Left renal cortex interstitium (tissue), 4 donors: ENCODE measurements at places on chromosomes 11 and 22.

- no peak for DNase-seq
These were observed 113.7 kb downstream of the FEZ1 start for GRCh38 chr11:125382314-125382791.

- DNase-seq: no peak
These were observed 105.0 kb upstream of the SESN3 start for GRCh38 chr11:95335989-95336388.

GRCh38 chr11:72652873-72653630 is 21.2 kb downstream of the PDE2A start:
- DNase-seq: no peak

GRCh38 chr11:122103321-122103720 is 12.7 kb downstream of the BLID start:
- no peak for DNase-seq

- DNase-seq: no peak
These were observed 1.9 kb upstream of the KDM2A start for GRCh38 chr11:67117176-67117575.

- no peak for DNase-seq
These were observed 34.8 kb downstream of the EFCAB6 start for GRCh38 chr22:43777286-43777685.

DNA sequence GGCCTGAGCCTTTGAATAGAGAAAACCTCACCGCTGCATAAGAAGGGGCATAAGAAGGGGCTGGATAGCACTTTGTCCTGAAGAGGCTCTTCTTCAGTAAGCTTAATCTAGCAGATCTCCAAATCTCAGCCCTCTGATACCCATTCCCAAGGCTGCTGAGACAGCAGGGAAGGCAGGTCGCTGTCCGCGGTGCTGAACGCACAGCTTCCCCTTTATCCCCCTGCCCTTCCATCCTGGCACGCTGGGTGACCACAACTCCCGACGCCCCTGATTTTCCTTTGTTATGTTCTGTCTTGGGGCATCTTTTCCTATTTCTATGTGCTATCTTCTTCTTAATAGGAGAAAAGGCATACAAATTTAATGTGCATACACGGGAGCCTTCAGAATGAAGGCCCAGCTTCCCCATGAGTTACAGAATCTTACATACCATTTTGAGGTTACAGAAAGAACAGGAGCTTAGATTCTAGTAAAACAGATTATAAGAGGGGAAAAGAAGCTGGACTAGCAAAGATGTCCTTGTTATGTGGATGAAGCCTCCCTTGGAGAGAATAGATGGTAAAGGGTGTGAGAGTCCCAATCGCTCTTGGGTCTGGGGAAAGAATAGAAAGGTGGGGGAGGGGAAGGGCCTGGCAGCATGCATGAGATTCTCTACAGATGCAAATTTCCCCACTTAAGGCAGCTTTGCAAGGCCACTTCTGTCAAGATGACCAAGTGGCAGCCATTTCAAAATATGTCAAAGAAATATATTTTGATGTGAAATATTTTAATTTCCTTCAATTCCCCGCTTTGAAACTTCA is 5.7 kb upstream of the SULT4A1 start:
- DNase-seq: peak; percentile 76

GRCh38 chr11:63909591-63910506 is 7.1 kb downstream of the RCOR2 start:
- DNase-seq: no peak

DNA sequence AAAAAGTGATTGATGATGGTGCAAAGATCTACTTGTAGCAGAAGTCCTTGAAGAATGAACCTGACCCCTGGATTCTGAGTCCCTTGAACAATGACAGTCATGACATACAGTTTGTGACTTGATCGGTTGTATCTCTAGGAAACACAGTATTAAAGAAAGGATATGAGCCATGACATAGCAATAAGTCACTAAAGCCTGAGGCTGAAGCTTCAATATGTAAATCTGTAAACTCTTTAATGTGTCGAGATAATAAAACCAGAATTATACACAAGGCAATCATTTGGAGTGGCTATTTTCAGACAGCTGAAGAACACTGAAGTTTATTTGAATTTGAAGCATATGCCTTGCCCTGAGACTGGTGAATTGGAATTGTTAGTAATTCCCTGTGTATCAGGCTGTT is 911.5 kb upstream of the RAG2 start:
- no peak for DNase-seq

DNA sequence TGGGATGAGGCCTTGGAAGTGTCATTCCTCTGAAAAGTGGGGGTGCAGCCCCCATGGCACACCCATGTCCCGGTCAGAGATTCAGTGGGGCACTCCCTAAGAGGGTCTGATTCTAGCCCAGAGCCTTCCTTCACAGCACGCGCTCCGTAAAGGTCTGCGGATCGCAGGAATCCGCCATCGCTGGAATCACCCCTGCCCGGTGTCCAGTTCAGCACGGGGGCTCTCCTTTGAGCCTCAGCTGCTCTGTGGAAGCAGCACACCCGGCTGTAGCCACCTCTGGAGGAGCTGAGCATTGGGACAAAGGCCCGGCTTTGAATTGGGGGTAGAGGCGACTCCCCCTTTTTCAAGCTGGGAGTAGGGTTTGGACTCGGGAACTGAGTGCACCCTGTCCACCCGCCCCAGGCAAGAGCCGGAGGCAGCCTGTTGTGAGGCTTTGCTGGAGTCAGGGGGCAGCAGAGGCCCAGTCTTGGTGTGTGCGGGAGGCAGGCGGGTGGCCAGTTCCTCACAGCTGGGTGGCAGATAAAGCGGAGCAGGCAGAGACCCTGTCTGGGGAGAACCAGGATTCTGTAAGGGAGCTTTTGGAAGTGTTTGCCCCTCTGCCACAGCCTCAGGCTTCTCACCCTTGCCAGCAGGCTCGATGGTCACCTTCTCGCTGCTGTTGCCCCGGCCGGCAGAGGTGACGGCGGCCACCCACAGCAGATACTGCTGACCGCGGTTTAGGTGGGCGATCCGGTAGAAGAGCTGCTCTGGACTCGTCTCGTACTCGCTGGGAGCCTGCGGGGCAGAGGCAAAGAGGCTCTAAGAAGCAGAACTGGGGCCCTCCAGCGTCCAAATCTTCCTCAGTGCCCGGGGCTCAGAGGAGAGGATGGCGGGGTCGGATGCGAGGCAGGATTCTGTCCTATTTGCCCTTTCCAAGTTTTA is 115.9 kb downstream of the CEP164 start:
- DNase-seq: peak; percentile 34

GRCh38 chr11:86087256-86087655 is 18.4 kb upstream of the PICALM start:
- DNase-seq: no peak

GRCh38 chr11:86514453-86514852 is 139.8 kb downstream of the CCDC81 start:
- DNase-seq: no peak
